AG04449 (cell line): ENCODE measurements at places on chromosomes 1 and 21.

DNA sequence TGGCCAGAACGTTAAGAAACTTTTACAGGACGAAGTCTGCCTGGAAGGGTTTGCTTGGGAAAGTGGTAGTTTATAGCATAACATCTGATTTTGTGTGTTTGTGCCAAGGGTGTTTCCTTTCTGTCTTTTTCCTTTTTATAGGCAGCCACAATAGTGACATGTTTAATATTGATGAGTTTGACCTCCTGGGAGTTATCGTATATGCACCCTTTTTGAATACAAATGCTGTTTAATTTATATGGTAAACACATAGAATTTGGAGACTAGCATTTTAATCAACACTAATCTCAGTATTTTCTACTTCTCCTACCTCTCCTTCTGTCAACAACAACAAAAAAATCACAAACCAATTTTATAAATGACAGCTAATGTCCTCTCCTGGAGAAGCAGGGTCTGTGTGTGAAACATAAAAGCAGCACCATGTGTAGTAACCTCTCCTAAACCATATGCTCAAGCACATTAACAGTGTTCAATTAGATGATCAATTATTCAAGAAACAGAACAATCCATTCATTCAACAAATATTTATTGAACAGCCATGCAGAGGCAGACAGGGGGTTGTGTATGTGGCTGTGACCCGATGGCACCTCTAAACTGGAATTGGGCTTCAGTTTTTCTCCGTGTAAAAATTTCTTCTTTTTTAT lies 604 bp upstream of the FMN2 start:
- no peak for DNase-seq

- no peak for DNase-seq
Measured at GRCh38 chr1:226529891-226530290, 18.7 kb upstream of the STUM start.

GRCh38 chr1:168220470-168220871 lies 5.3 kb upstream of the SFT2D2 start:
- DNase-seq = no peak

- DNase-seq = no peak
Measured at GRCh38 chr1:211285196-211285595, 26.0 kb downstream of the RCOR3 start.

DNA sequence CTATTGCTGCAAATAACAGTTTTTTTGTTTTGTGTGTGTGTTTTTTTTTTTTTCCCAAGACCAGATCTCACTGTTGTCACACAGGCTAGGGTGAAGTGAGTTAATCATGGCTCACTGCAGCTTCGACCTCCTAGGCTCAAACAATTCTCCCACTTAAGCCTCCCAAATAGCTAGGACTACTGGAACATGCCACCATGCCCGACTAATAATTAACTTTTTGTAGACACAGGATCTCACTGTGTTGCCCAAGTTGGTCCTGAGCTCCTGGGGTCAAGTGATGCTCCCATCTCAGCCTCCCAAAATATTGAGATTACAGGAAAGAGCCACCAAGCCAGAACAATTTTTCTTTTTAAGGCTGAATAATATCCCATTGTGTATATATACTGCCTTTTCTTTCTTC lies 34.9 kb downstream of the DRAM2 start:
- DNase-seq = no peak

DNA sequence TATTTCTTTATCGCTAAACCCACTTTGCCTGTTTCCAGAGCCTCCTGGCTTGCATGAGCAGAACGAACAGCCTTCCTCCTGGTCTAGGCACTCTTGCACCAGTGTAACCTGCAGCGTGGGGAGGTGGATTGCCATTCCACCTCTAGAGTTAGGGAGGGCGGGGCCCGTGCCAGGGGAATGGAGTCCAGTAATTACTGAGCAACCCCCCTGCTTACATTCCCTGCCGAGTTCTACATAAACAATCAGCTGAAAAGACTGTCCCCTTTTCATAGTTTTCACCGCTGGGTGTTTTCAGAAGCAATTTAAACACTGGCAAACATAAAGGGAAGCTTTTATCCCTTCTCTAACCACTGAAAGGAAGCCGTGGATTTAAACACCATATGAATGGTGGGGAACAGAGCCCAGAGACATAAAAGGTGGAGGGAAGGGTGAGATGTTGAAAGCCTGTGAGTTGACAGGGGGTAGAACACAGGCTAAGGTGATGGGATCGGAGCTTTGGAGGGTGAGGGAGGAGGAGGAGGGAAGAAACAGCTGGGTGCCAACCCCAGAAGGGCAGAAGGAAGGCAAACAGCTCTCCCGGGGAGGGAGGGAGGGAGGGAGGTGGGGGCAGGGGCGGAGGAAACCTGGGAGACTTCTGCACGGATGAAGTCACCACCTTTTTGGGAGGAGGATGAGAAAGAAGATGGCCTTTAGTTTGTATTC lies 68.0 kb upstream of the WDR26 start:
- no peak for DNase-seq

- no peak for DNase-seq
Measured at GRCh38 chr1:208142590-208143382, 101.4 kb downstream of the PLXNA2 start.

DNA sequence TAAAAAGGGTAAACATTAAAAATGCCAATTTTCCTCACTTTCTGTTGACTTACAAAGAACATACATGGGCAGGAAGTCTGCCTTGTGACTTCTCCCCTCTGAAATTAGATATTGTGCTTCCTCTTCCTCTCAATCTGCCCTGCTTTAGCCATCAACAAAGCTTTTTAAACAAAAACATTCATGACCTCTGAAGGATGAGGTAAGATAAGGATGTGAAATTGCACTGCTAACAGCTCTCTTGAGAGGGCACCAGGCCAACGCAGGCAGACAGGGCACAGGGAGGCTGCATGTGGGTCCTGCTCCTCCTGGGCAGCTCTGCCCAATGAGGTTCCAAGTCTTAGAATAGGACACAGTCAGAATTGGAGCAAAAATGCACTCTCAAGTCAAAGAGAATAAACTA lies 62.1 kb downstream of the DEGS1 start:
- DNase-seq = no peak

DNA sequence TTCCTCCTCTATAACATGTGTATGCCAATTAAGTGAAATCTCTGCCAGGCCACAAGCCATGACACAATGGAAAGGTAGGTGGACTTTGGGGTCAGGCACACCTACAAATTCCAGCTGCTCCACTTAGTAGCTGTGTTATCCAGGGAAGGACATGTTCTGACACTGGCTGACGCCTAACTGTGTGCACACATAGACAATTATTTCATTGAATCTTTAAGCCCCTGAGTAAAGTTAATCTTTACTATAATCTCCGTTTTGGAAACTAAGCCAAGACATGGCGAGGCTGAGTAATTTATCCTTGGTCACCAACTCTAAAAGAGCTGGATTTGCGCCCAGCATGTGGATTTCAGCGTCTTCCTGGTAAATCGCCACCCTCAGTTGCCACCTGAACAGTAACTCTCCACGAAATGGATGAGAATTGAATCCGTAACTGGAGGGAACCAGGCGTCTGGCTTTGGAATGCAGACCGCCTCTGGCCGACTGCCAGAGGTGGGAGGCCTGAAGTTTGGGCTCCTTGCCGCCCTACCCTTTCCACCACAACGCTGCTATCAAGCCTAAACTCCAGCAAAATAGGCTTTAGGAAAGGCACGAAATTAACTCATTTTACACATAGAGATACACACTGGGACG lies 888 bp upstream of the SNRPE start:
- no peak for DNase-seq

DNA sequence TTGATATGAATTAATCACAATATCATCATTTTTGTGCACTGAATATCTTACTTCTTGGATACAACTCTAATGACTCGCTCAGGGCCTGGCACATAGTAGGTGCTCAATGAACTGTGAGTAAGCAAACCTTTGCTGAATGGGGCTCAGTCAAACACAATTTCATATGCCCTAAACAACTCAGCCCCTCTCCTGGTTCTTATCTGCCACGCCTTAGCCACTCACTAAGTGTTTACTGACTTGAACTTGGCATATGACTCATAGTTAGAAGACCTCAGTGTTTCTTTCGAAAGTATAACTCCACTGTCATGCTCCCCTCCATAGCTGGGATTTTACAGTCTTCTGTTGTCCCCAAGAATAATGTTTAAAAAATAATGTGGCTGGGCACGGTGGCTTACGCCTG lies 4.8 kb upstream of the IFNLR1 start:
- DNase-seq = no peak

DNA sequence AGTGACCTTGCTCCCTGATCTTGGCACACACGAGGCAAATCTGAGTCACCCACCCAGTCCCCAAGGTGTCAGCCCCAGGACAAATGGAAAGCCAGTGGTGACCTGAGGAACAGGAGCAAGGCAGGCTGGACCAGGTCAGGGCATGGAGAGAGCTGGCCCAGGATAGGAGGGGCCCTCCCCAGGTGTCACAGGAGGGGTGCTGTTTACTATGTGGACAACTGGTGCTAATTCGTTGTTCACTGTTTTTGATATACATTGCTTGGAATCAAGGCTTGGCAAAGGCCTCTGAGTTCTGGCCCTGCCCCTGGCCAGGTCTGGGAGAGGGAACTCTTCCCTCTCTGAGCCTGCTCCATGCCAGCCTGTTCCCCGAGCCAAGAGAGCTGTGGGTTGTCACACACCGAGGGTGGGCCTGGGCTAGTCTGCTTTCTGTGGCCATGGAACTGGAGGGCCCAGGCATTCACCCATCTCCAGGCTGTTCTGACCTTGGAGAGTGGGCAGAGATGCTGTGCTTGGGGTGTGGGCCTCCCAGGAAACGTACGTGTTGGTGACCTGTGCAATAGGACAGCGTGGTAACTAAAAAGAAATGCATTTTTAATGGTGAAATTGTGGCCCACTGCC lies 41.8 kb downstream of the CRYAA start:
- DNase-seq = no peak

- DNase-seq = no peak
Measured at GRCh38 chr1:107389410-107390396, 248.9 kb downstream of the NTNG1 start.

- DNase-seq = no peak
Measured at GRCh38 chr1:217590598-217590997, 40.3 kb downstream of the GPATCH2 start.

DNA sequence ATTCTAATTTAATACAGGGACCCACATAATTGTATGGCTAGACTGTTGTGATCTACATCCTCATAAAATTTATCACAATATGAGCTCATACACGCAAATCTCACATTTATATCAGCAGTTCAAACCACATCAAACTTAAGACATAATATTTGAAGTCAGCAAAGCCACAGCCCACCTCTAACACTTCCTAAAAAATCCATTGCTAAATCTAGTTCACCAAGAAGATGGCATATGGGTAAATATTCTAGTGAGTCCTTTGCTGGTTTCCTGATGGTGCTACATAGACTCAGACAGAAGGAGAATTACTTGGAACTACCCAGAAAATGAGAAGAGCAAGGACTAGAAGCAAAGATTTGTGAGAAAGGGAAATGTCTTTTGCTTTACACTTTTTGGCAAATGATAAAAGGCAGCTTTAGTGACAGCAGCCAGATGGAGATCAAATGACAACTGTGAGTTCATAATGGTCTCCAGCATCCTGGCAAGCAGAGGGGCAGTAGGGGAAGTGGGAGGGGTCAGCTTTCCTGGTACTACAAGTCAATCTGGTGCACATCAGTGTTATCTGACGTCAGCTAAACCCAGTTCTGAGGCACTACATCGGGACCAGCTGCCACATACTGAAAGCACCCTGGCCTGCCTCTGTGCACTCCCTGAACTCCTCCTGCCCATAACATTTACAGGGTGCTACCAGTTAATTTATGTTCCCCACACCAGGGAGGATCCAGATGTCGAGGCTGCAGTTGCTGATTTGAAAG lies 10.6 kb upstream of the GADD45A start:
- no peak for DNase-seq

GRCh38 chr1:32891241-32891570 lies 4.9 kb downstream of the HPCA start:
- DNase-seq = no peak

DNA sequence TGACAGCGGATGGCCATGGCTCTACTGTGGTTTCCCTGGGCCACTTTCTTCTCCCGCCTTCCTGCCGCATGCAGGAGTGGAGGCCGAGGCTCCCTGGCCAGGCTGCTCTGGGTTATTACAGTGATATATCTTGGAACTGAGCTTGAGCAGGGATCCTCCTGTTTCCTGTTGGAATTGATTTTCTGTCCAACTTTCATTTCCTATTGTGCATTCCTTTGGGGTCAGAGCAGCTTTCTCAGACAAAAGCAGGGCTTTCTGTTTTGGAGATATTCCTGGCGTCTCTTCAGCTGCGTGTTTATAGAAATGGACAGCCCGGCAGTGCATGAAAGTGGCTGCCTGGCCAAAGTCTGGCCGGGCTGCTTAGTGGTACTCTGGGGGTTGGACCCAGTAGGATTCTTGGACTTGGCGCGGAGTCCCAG lies 146.4 kb downstream of the KIF26B start:
- no peak for DNase-seq

GRCh38 chr1:152110365-152110859 lies 4.8 kb downstream of the TCHH start:
- no peak for DNase-seq

DNA sequence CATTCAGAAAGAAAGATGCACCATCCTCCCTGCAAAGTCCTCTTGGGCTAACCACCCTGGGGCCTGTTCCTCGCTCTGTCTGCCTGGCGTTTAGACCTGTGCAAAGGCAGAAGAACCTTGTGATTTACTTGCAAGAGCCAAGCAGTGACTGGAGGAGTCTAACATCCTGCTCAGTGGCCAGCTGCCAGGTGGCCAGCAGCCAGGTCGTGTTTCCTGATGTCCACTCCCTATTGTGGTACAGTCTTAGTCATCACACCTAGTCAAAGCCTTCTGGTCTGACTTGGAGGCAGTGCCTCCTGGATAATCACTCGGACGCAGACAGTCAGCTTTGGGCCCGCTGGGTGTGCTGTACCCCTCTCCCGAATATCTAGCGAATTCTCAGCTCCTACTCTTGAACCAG lies 118.1 kb downstream of the PGBD5 start:
- DNase-seq = no peak

DNA sequence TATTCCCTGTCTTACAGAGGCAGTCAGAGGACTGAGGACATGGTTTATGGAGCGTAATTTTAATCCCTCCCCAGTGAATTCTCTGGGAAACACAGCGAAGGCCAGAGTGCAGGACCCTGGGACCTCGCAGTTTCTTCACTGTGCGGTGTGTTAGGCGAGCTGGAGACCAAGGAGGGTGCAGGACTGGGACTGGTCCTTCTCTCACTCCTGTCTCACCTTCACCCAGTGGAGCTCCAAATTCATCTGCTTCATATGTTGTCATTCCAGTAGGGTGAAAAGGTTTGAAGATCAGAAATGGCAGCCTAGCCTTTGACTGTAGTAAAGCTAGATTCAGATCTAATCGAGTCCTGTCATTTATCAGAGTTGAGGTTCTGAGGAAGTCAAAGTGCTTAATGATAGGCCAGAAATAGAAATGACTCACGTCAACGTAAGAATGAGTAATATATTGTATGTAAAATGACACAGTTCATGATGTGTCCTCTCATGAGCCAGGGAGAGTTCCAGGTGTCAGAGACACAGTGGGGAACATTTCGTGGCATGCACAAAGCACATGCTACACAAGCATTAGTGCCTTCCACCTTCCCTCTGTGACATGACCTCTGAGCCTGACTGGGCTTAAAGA lies 647.5 kb downstream of the SMYD3 start:
- no peak for DNase-seq

DNA sequence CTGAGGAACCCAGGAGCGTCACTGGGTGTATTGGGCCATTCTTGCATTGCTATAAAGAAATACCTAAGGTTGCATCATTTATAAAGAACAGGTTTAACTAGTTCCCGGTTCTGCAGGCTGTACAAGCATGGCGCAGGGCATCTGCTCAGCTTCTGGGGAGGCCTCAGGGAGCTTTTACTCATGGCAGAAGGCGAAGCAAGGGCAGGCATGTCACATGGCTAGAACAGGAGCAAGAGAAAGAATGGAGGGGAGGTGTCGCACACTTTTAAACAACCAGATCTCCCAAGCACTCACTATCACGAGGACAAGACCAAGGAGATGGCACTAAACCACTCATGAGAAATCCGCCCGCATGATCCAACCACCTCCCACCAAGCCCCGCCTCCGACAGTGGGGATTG lies 65.2 kb downstream of the PSMG1 start:
- no peak for DNase-seq
